ENCODE measurements at places on chromosomes 4 and X. TPM values are rescaled to one million over a fixed set of nuclear protein-coding genes. Genes with fewer than 3 reads are reported as not detected.

DNA sequence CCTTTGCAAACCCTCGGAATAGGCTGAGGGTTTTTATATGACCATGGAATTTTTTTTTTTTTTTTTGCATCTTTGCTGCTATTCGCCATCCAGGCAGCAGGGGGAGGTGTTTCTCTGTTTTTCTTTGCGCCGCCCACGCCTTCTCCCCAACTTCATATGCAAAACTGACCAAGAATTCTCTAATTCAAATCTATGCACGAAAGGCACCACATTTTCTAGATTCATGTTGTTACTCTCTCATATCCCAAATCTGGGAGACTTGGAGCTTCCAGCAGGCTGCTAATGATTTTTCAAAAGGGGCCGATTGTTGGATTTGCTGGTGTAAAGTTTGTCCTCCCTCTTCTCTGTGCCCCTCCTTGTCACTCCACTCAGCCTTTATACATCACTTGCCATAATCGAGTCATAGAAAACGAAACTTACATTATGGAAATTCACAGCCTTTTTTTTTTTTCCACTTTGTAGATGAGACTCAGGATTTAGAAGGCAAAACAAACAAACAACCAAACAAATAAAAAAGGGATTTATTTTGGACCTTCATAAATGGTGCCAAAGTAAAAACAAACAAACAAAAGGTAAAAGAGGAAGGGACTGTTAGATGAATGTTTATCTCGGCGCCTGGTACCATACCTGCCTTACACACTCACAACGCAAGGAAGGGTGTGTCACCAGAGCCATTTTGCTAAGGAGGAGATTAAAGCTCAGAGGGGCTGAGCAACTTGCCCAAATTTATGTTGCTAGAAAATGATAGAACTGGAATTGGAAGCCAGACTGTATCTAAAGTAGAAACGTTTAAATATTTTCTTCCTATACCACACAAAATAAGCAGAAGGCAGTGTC lies 29.3 kb upstream of the BOD1L1 start:
- DNase-seq, result peak; percentile 54

GRCh38 chr4:2968381-2968780 lies 5.0 kb downstream of the GRK4 start:
- no peak for DNase-seq

GRCh38 chrX:107752043-107752442 lies 23.5 kb downstream of the TSC22D3 start:
- DNase-seq, result no peak

Gene PWWP3B
- 7.9 TPM for total RNA-seq

GRCh38 chr4:162727232-162727631 lies 439.5 kb downstream of the NAF1 start:
- no peak for DNase-seq

- no peak for DNase-seq
Observed at GRCh38 chr4:7772711-7773385, 166.8 kb downstream of the AFAP1 start.

- DNase-seq, result no peak
Observed at GRCh38 chr4:4439782-4440181, 52.9 kb downstream of the NSG1 start.

DNA sequence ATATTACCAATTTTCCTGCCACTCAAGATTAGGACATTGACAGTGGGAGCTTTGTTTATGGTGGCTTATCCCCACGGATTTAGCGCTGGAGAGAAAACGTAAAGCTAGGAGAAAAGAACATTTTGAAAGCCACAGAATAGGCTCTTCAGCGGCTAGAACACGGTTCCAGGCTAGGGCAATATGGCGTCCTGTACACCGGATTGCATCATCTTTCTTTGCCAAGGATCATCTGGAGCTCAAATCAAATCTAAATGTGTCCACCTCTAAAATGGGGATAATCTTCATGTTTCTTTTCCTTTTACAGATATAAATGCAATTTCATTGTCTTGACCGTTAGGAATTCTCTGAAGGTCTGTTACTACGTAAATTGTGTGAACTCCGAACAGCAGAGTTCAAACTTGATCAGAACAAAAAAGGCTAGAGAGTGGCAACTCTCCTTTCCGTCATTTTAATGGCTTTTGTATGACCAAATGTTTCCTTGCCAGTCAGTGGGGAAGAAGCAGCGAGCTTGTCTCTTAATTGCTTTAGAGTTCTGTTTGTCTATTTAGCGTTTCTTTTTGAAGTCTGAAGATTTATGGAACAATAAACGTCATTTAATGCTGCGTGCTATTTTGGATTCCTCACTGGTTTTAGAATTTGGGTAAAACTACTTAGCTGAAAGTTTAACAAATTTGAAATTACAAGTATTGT lies 2.6 kb upstream of the WWC2 start:
- no peak for DNase-seq

GRCh38 chr4:56425518-56425917 lies 9.9 kb downstream of the PPAT start:
- DNase-seq, result no peak

DNA sequence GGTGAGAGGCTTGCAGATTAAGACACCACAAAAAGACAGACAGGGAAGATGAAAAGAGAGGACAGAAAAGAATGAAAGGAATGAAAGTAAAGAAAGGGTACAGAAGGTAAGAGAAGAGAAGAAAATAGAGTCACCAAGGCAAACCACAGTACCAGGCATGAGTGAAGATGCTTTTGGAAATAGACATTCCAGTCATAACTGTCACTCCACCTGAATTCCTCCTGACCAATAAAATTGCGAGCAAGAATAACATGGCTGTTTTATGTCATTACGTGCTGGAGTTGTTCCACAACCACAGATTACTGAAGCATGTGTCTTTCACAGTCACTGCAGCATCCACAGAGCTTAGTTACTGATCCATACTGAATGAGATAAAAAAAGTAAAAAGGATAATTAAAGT lies 864.9 kb upstream of the SLIT2 start:
- DNase-seq, result no peak

Measured in H4 (cell line).